ENCODE measurements at places on chromosomes 3 and 15.

DNA sequence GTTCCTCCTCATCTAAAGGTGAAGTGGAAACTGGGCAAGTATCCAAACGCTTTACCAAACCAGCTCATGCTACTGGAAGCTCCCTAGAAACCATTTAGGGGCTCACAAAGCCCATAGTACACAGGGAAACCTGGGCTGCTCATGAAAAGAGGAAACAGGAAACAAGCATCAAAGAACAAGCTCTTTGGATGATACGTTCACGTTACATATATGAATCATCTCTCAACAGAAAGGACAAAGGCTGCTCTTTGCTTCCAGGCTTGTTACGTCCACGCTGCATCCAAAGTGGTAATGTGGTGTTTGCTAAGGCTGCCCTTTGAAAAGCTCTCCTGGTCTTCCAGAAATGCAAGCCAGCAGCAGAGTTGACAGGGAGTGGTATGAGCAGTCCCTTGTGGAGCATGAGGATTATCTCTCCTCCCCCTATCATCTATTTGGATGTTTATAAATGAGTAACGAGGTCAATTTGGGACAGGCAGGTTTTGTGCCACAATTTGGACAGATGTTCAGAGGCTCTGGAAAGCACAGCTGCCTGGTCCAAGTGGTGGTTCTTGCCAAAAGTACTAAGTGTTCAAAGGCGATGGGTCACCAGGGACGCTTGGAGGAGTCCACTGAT lies 98.0 kb upstream of the RORA start:
- no peak for DNase-seq

GRCh38 chr15:57458356-57458781 lies 82.1 kb downstream of the CGNL1 start:
- DNase-seq, result no peak

- DNase-seq, result no peak
Observed at GRCh38 chr3:23735062-23735461, 70.7 kb upstream of the UBE2E1 start.

DNA sequence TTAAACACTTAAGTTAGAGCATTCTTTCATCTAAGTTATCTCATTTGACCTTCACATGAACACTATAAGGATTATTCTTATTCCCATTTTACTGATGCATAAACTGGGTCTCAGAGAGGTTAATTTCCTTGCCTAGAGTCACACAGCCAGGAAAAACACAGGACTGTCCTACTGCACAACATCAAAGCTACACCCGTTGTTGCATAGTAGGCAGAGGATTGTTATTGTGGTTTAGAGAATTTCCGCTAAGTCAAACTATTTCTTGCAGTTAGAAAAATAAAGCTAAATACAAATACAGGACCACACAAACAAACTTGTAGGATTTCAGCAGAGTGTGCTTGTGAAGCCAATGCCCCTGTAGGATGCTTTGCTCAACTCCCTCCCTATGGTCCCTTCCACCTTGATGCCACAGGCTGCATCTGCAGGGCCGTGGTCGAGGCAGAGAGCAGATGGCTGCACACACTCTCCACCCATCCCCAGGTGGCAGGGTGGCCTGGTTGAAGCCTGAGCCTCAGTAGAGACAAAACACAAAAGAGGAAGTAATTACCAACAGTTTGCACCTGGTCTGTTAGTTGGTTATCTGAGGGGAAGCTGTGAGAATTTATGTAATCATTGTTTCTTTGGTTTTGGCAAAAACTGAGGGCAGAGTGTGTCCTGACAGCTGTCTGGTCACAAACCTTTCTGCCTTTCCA lies 41.1 kb upstream of the SKOR1 start:
- no peak for DNase-seq

DNA sequence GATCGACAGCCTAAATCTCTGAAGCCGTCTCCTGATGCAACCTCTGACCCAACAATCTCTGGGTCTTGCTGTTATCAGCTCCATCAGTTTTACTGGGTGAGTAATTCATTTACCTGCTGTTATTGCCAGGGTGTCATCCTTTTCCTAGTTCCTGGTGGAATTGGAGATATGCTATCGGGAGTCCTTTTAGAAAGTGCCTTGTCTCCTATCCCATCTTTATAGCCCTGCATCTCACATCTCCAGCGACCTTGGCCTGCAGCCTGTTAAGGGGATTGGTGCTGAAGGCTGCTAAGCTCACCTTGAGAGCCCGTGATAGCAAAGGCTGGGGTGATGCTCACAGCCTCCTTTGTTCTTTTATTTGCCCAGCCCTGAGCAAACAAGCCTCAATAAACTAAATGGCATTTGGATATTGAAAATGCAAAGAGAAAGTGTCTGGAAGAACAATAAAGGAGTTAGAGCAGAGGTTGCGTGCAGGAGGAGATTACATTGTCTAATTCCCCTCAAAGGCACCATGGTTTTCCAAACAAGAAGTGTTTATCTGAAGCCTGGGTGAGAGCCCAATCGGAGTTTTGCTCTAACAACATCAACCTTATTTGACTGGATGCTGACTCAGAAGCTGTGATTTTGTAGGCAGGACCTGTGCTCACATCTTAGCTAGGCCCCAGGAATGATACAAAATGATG lies 101.8 kb downstream of the RPLP1 start:
- DNase-seq, result no peak

GRCh38 chr3:43435706-43436105 lies 149.4 kb downstream of the SNRK start:
- no peak for DNase-seq

Data from osteoblast (primary cell).